ENCODE measurements at places on chromosomes 5 and 9. TPM values are rescaled to one million over a fixed set of nuclear protein-coding genes. Genes with fewer than 3 reads are reported as not detected.

GRCh38 chr5:160605266-160605665, 183.6 kb downstream of the PTTG1 start:
- no peak for DNase-seq

RAB3C gene
- 2.5 TPM for polyA plus RNA-seq

USP20 gene
- polyA plus RNA-seq: 18.1 TPM

- no peak for DNase-seq
These were observed 64.4 kb downstream of the MCCC2 start for GRCh38 chr5:71651579-71651978.

GRCh38 chr5:150485693-150486401, 22.1 kb upstream of the NDST1 start:
- no peak for DNase-seq

PDGFRB gene
- 159 TPM for polyA plus RNA-seq

SURF2 gene
- 19.5 TPM for polyA plus RNA-seq

GRCh38 chr9:14014218-14014617, 299.7 kb downstream of the NFIB start:
- no peak for DNase-seq

DNA sequence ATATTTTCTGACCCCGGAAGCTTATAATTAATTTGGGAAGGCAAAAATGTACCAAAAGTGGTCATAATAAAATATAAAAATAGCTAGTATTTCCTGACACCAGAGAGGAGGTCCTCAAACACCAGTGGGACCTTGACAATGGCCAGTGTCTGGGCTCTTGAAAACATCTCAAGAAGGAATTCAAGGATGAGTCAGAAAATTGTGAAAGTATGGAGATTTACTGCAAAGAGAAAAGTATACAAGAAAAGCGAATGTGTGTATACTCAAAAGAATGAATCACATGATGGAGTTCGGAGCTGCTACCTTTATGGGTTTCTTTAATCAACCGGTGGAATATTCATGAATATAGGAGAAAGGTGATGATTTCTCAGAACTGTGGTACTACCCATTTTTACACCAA, 1709.0 kb upstream of the WWC1 start:
- DNase-seq: no peak

DNA sequence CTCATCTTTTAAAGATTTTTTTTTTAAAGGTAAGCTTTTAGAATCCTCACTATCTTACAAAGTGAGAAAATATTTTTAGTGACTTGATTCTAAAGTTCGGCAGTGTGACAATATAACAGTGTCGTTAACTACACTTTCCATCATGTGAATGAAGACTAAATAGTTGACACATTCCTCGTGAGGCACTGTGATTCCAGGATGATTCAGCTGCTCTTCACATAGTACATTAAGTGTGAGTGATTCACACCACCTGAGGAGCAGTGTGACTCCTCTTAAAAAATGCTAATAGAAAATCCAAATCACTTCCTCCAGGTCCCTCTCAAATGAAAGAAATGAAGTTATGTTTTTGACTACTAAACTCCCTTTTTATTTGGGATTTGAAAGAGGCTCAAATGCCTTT, 589.5 kb downstream of the GABRG2 start:
- no peak for DNase-seq

- no peak for DNase-seq
These were observed 23.0 kb downstream of the CDH10 start for GRCh38 chr5:24621792-24622191.

DNA sequence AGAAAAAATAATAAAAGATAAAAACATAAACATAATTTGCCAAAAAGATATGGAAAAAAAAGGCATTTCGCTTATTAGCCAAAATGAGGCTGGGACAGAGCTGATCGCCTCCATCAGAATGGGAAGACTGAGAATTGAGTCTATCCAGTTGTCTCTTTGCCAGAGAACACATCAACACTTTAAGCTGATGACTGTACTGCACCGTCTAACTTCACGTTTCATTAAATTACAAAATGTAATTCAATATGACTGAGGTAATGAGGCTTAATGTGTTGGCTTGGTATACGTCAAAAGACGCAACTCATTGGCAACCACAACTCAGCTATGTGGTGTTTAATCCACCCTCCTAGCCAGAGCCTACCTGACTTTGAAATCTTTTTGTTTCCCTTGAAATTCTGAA, 462.7 kb upstream of the CD180 start:
- DNase-seq: no peak

- no peak for DNase-seq
These were observed 42.5 kb downstream of the CEMIP2 start for GRCh38 chr9:71725590-71726338.

DNA sequence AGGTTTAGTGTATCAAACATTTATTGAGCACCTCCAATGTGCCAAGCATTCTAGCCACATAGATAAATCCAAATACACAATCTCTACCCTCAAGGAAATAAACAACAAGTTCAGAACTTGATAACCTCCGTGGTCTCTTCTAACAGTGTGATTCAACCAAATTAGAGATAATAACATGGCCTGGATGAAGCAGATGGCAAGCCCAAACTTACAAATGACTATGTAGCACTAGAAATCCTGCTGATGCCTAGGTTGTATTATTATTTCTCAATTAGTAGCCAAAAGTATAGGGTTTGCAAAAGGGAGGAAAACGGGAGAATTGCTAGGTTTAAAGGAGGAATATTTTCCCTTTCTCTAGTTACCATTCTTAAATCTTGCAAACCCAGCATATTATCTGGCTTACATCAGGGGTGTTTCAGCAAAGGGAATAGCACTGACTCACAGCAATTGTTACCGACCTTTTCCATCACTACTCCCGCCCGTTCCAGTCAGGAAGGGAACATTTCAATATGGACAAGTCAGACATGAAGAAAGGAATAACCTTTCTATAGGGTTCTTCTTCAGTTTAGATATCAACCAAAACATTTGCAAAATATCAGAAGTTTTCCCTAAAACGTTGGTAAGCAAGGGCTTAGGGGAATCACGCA, 2.3 kb downstream of the DPYSL3 start:
- no peak for DNase-seq

- no peak for DNase-seq
These were observed 6.8 kb upstream of the ANGPTL2 start for GRCh38 chr9:127129073-127129717.

GRCh38 chr5:78649211-78649695, 681 bp upstream of the LHFPL2 start:
- no peak for DNase-seq

MVB12B gene
- polyA plus RNA-seq: 17.9 TPM

SEMA6A gene
- polyA plus RNA-seq: 51.7 TPM

DNA sequence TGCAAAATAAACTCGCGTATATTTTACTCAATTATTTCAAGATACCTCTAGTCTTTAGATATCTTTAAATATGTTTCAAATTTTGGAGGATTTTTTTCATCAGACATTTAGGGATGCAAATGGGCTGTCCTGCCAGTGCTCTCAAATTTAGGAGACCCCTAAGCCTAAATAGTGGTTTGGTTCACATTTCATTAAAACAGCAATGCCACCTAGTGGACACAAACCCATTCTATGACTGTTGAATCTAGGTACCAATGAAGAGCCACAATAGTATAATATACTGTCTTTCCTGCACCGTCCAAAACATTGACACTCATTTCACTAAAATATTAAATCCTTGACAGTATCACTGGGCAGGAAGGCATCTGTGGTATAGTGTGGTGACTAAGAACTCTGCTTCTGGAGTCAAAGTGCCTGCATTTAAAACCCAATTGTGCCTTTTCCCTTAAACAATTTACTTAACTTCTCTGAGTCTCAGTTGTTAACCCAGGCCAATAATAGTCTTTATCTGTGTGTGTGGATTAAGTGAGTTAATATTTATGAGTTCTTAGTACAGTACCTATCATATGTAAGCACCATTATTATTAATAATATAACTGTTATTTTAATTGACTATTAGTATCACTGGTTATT, 148.0 kb downstream of the RORB start:
- DNase-seq: no peak

GRCh38 chr9:109416135-109416706, 81.9 kb downstream of the PTPN3 start:
- DNase-seq: no peak

SCAI gene
- 11.7 TPM for polyA plus RNA-seq

- DNase-seq: no peak
These were observed 15.3 kb downstream of the NOTCH1 start for GRCh38 chr9:136530461-136531089.

- DNase-seq: no peak
These were observed 42.8 kb downstream of the SNX30 start for GRCh38 chr9:112793213-112793810.

DDX46 gene
- polyA plus RNA-seq: 76.7 TPM

- no peak for DNase-seq
These were observed 39.7 kb upstream of the RNU6ATAC start for GRCh38 chr9:134204041-134204440.

DNA sequence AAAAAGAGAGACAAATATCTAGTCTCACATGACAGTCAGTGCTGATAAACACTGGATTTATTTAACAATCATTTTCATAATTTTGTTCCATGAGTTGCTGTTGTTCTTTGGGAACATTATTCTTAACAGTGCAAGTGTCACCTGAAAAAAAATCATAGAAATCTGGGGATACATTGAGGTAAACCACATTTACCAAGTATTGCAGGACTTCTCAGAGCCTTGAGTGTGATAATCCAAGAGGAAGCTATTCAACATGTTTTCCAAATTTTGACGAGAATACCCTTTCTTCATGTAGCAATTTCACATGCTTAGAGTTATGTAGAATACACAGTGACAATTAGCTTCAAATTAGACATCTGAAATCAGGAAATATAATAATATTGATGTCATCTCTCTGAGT, 108.5 kb downstream of the MEGF10 start:
- no peak for DNase-seq

GRCh38 chr5:35484241-35484640, 133.4 kb upstream of the SPEF2 start:
- DNase-seq: no peak

HTR4 gene
- polyA plus RNA-seq: 0.15 TPM

- no peak for DNase-seq
These were observed 15.0 kb downstream of the ARHGAP26 start for GRCh38 chr5:142785206-142785605.

GRCh38 chr9:120412425-120412951, 167.5 kb downstream of the CDK5RAP2 start:
- peak; percentile 10 for DNase-seq

DNA sequence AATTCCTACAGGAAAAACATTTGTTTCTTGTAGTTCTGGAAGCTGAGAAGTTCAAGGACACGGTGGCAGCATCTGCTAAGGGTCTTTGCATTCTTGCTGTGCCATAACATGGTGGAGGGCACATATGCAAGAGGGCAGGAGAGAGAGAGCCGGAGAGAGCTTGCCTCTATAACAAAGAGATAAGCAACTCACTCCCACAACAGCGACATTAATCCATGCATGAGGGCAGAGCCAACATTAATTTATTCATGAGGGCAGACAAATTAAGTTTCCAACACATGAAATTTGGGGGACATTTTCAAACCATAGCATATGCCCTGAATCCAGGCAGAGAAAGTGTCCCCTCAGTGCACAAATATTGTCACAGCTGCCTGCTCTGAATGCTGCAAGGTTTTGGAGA, 4.4 kb upstream of the GTF3C5 start:
- DNase-seq: no peak

- no peak for DNase-seq
These were observed 356.7 kb downstream of the NDUFS4 start for GRCh38 chr5:53917095-53917494.

- no peak for DNase-seq
These were observed 661.4 kb upstream of the KLF4 start for GRCh38 chr9:108150736-108151586.

DNA sequence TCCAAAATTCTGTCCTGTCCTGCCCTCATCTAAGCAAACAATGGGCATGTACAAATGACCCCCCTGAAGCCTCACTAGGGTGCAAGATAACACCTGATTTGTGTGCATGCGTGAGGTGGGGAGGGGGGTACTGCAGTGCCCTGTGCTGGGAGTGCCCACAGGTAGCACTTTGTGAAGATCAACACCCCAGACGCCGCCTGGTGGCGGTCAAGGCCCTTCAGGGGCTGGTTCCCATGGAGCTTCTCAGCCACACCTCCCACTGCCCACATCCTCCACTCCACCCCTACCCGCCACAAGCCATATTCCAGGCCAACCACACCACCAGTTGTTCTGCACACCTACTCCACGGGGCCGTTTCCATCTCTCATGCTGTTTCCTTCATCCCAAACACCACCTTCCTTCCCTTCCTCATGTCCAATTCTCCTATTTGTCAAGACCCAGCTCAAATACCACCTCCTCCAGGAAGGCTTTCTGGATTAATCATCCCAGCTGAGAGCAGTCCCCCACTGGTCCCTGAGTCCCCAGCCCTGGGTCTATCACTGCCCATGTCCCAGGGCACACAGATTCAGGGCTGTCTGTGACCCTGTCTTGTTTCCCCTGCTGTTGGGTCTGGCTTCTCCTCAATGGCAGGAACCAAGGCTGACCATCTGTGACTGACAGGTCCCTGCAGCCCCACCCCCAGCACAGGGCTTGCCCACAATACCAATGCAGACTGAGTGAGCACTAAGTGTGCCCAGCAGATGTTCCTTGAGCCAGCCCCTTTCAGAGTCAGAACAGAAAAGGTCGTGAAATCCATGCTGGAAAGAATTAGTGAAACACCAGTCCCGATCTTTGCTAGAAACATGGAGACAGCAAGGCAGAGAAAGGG, 178.4 kb downstream of the PAX5 start:
- DNase-seq: no peak

DNA sequence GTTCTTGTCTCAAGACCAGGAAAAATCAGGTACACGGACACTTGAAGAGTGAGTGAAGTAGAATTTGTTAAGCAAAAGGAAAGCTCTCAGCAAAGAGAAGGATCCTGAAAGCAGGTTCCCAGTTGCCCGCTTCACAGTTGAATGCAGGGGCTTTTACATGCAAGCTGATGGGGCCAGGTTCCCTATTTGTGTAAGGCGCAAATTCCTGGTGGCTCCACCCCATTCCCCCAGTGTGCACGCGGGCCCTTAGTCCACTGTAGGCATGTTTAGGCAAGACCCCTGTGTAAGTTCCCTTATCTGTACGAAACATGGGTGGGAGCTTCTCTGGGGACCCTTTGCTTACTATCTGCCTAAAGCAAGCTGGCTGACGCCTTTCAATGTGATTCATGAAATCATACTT, 2.7 kb upstream of the AGTPBP1 start:
- no peak for DNase-seq

PCDHB13 gene
- 5.6 TPM for polyA plus RNA-seq

DNA sequence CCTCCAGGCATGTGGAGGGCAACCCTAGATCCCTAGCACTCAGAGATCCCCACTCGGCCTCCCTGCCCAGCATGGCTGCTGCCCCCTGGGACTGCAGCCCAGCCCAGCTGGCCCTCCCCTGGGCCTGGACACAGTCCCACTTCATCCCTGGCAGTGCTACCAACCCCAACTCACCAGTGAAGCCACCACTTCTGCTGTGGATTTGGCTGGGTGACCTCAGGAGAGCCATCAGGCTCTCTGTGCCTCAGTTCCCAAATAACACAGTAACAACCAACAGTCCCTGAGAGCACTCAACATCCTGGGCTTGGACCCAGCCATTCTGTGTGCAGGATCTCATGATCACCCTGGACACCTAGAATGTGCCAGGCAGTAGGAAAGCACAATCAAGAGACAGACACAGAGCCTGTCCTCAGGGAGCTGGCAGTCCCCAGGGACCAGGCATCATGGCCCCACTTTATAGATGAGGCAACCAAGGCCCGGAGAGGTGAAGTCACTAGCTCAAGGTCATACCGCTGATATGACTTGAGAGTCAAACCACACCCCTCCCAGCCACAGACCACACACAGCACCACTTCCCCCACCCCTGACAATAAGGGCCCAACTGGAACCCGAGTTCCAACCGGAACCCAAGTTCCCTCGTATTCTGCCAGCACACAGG, 4.7 kb upstream of the PSMB7 start:
- DNase-seq: no peak

- no peak for DNase-seq
These were observed 37.4 kb upstream of the SLC44A1 start for GRCh38 chr9:105206821-105207699.

SELENOP gene
- 611 TPM for polyA plus RNA-seq

PCDHGA12 gene
- polyA plus RNA-seq: 1.6 TPM
